ENCODE measurements at places on chromosomes 4 and X.

- no peak for DNase-seq
Measured at GRCh38 chr4:99117876-99118693, 26.0 kb downstream of the ADH4 start.

DNA sequence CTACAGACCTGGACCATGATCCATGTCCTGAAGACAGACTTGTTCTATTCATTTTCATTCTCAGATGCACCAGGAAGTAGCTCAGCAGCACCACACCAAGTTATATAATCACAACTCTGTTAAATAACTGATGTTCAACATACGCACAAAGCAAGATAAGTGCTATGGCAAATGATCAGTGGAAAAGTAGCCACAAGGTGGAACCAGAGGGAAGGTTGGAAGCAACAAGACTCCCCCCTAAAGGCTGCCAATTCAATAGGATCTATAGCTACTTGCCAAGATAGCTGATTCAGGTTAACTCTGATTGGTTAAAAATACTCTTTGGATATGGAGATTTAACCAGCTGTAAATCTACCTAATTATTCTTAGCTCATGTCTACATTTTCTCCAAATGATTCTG is 23.7 kb upstream of the FAM47B start:
- no peak for DNase-seq

- DNase-seq, result no peak
Measured at GRCh38 chr4:119314356-119314755, 7.6 kb downstream of the FABP2 start.

- DNase-seq, result peak; percentile 94
Measured at GRCh38 chr4:176065435-176066291, at the start of gene WDR17. WDR17 (plus strand) TSS chr4:176065841; CDS start chr4:176111581, 45,740 bp downstream.

DNA sequence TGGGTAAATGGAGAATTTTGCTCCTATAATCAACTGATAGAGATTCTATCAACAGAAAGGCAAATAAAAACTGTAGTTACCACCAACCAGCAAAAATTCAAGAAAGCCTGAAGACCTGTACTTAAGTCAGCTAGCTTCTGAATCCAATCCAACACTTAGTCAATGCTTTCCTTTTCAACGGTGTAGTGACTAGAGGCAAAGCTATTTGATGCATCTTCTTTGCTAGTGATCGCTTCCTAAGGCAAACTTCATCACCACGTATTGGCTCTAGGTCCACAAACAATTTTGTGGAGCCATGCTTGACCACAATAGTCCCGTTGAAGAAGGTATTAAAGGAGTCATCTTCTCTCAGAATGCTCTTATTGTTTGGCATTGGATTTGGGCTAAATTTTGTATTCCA is 25.0 kb upstream of the UBA6 start:
- DNase-seq, result no peak

DNA sequence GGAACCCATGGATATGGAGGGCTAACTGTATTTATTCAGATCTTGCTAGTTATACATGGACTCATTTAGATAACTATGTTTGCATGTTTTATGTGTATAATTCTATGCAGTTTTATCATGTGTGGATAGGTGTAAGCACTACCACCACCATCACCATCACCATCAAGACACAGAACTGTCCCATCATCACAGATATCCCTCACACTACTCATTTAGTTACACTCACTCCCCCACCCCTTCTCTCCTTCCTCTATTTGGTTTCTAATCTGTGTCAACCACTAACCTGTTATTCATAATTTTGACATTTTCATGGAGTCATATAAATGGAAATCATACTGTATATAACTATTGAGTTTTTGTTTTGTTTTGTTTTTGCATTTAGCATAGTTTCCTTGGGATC is 43.7 kb downstream of the STAG2 start:
- DNase-seq, result no peak

- DNase-seq, result no peak
Measured at GRCh38 chr4:173217075-173217474, 48.5 kb downstream of the GALNT7 start.

GRCh38 chr4:122658818-122659295 is 38.0 kb upstream of the IL21 start:
- no peak for DNase-seq

DNA sequence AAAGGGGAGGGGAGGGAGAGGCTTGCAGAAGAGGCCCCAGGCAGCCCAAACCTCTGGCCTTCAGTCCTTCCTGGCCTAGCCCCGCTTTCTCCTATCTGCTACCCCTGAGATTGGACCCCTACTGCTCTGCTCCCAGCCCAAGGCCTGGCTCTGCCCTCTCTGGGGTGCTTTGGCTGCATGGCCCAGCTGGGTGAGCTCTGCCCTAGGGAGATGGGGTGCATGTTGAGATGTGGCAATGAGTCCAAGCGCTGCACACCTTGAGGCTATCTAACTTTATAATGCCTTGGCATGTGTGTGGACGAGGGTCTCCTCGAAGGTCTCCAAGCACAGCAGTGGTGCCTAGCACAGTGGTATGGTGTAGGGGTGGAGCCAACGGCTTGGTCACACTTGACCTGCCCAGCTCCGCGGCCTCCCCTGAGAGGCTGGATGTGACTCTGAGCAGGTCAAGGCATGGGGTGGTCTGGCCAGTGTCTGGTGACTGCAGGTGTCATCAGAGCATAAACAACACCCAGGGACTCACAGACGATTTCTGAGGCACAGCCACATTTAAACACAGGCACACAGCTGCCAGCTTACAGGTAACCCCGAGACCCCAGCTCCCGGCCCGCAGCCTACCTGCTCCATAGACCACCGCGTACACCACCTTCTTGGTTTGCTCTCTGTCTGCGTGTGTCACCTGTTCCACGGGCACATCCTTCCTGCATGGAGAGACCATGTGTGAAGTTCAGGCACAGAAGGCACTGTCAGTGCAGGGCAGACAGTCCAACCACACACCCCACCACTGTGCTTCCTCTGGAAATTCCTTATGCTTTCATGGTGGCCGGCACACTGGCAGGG is 36.3 kb downstream of the NAT8L start:
- peak; percentile 58 for DNase-seq

DNA sequence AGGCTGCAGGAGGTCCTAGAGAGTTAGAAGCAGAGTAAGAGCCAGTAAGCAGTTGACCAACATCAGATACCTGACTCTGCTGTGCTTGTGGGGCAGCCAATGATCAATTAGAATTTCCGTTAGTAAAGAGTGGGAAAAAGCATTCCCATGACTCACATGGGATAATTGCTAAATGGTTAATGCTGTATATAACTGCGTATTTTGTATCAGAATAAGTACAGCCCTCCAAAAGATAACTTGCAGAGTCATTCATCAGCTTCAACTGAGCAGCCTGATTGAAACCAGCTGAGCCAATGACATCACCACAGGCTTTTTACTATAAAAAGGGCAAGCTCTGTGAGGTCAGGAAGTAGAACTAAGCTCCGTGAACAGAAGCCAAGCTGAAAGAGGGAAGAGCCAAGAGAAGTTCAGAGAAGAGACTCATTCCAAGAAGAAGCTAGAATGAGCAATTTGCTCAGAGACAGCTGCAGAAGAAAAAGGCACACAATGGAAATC is 67.9 kb downstream of the PPP3CA start:
- no peak for DNase-seq

- DNase-seq, result no peak
Measured at GRCh38 chrX:9456250-9457074, 8.4 kb upstream of the TBL1X start.

Measured in posterior vena cava (tissue), 2 donors.